WTC11 (cell line): ENCODE measurements at places on chromosomes 11 and 22.

DNA sequence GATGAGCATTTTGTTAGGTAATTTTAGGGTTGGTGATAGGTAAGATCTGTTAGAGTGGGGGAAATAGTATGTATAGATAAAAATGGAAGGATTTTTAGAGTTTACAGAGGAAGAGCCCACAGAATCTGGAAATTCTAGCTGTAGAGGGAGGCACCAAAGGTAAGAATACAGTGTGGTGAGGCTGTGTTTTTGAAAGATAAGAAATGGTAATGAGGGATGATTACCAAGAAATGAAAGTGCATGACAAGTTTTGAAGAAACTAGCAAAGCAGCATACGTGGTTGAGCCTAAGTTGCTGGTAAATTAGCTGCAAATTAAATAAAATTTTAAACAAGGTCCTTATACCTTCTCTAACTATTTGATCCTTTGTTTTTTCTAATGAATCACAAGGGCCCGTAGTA lies 14.6 kb upstream of the RASSF10 start:
- no peak overlapping the region for H3K4me3 ChIP-seq
- DNase-seq, result no peak
- H3K4me1 ChIP-seq, result peaks cover 1% of the 10 kb centered on the region; the same call in 1 of the 2 replicates

DNA sequence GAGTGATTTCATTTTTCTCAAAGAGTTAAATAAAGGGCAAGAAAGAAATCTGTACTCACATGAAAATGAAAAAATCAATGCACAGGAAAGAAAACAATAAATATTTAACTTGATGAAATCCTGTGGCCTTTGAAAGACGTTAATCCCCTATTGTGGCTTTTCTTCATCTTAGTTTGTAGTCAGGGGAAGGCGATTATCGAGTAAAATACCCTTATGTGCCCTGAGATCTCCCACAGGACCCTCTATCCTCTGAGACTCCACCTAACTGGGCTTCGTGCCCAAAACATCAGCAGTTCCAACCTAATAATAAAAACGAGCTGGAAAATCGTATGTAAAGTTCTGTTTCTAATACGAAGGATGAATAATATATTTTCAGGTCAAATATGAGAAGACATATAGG lies 208.2 kb upstream of the ZC3H12C start:
- H3K27me3 ChIP-seq, result no peaks in the 10 kb centered on the region
- H3K4me1 ChIP-seq, result no peaks in the 10 kb centered on the region
- no peak overlapping the region for H3K4me3 ChIP-seq
- no peaks in the 10 kb centered on the region for H3K36me3 ChIP-seq

DNA sequence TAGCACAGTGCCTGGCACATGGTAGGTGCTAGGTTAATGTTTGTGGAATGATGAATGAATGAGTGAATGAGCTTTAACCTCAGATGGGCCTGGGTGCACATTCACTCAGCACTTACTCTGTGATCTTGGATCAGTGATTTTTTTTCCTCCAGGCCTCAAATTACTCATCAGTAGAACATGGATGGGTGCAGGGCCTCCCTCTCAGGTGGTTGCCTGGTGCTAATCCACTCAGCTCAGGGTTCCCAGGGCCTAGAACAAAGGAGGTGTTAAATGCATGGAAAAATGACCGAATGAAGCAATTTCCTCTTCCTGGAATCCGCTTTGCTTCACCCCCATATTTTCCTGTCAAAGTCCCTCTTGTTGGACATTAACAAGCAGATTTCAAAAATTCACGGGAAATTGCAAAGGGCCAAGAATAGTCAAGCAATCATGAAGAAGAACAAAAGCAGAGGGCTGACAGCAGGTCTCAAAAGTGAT lies 93.5 kb downstream of the MYEOV start:
- H3K4me3 ChIP-seq, result no peak overlapping the region
- DNase-seq, result no peak
- no peak overlapping the region for H3K27ac ChIP-seq
- H3K36me3 ChIP-seq, result peaks cover 21% of the 10 kb centered on the region

DNA sequence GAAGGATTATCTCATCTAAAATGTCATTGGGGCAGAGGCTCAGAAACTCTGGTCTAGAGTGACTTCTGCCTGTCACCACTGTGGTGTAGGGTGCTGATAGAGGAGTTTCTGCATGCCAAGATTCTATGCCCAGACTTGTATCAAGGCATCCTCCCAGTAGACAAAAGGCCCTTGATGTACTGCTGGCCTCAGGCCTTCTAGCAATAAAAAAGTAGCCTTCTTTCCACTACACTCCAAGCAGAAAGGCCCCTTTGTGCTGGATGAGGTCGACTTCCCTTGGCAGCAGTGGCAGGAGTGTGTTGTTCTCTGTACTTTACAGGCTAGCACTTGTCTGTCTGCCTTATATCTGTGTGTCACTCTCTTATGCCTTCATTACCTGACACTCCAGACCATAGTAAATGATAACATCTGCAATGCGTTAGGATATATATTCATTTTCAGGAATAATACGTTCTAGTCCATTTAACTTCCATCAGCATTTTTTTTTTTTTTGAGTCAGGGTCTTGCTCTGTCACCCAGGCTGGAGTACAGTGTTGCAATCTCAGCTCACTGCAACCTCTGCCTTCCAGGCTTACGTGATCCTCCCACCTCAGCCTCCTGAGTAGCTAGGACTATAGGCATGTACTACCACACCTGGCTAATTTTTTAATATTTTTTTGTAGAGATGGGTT lies 49.5 kb upstream of the RRM1 start:
- no peak overlapping the region for H3K27ac ChIP-seq
- H3K4me3 ChIP-seq, result no peak overlapping the region
- H3K36me3 ChIP-seq, result no peaks in the 10 kb centered on the region
- no peaks in the 10 kb centered on the region for H3K4me1 ChIP-seq
- no peaks in the 10 kb centered on the region for H3K27me3 ChIP-seq
- DNase-seq, result no peak

DNA sequence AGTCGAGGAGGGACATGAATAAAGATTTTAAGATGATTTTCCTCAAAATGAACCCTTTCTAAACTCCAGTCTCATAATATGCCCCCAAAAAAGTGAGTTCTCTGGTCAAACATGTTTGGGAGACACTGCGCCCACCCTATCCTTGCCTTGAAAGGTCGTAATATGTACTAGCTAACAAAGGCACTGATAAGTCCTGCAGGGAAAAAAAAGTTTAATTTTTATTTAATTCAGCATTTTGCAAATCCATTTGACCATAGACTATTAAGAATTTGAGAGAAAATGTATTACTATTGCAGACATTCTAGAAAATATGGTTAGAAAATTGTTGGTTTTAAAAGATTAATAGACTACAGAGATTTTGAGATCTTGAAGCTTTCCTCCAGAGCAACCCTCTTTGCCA lies 120.6 kb upstream of the ASPHD2 start:
- H3K4me1 ChIP-seq, result peaks cover 5% of the 10 kb centered on the region
- no peaks in the 10 kb centered on the region for H3K36me3 ChIP-seq
